ENCODE measurements at places on chromosomes 4 and X.

DNA sequence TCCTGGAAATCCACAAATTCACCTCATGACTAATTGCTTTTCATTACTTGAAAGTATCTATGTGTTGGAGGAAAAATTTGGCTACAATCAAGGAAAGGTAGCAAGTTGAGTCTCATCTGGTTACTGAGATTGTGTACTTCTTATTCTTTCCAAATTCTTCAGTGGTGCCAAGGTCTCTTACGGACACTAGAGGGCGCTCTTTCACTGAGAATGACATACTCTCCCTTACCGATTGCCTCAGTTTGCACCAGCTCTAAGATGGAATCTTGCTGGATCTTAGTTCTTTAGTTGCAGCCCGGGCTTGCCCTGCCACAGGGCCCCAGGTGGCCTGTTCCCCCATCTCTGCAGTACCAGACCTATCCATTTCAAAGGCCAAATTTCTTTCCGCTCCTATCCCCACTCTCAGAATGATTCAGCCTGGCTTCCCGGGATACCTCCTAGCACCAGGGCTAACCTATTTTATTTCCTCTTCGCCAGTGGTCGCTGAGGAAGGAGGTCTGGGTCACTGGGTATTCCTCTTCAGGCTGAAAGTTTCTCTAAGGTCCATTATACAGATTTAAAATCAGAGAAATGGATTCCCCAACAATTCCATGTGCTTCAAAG is 24.6 kb upstream of the GPR50 start:
- peak; percentile 48 for DNase-seq

GRCh38 chrX:129965166-129965565 is 17.3 kb upstream of the BCORL1 start:
- no peak for DNase-seq

- no peak for DNase-seq
Observed at GRCh38 chr4:33494150-33494549, 2750.2 kb downstream of the ARAP2 start.

DNA sequence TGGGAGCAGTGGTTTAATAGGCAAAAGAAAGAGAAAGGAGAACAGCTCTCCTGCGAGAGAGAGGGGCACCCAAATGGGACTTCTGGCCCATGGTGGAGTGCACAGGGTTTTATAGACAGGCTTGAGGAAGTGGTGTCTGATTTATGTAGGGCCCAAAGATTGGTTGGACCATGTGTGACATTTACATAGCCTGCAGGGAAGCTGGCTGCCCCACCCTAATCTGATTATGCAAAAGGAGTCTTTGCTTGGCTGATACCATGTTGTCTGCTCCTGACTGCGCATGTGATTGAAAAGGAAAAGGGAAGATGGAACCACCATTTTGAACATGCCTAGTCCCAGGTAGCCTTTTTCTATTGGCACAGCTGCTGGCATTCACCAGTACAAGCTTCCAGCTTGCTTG is 100.0 kb upstream of the DIPK2B start:
- DNase-seq = no peak

GRCh38 chrX:72133851-72134546 is 2.3 kb upstream of the RTL5 start:
- DNase-seq = no peak

DNA sequence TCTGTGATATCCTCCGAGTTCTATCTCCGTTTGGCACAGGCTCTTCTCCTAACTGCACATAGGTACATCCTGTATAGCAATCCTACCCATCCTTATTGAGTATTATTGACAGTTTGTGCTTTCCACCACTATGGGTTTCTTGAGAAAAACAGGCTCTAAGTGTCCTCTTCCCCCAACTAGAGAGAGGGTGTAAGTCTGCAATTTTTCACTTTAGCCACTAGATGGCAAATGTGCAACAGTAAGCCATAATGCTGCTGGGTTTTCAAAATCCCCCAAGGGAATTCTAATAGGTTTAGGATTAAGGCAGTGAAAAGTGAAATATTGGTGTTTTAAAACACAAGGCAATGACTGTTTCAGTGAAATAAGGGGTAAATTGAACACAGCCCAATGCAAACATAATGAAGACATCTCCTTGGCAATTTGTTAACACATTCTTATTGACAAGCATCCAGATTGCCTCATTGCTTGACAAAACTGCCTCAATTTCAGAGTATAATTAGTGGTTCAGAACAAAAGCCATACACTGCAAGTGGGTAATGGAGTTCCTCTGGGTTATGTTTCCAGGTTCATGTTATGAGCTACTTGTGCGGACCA is 239.0 kb upstream of the HTR2C start:
- no peak for DNase-seq
